Progenitor cell of endocrine pancreas (in vitro differentiated cells): ENCODE measurements at places on chromosomes 2 and 18. TPM values are rescaled to one million over a fixed set of nuclear protein-coding genes. Genes with fewer than 3 reads are reported as not detected.

SLC23A3 gene
- 1.7 and 2.8 TPM in 2 replicates for total RNA-seq

BOLL gene
- 0.22 and 0.51 TPM in 2 replicates for total RNA-seq

KLF7 gene
- total RNA-seq: 26.6 and 27.1 TPM in 2 replicates

GRCh38 chr2:134262684-134263083, 8.8 kb downstream of the MGAT5 start:
- DNase-seq: no peak

- DNase-seq: no peak
Observed at GRCh38 chr18:41324020-41324791, 630.8 kb upstream of the PIK3C3 start.

DNA sequence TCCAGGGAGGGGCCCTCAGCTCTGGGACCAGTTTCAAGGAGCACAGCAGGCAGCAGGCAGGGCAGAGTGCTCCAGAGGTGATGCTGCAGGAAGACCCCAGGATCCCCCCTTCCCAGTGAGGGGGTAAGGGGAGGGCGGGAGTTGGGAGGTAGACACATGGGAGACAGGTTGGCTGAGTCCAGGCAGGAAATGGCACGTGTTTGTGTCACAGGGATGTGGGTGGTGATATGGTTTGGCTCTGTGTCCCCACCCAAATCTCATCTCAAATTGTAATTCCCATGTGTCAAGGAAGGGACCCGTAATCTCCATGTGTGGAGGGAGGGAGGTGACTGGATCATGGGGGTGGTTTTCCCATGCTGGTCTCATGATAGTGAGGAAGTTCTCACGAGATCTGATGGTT, 25.2 kb upstream of the OTOS start:
- DNase-seq: no peak

GRCh38 chr2:11446733-11447248, 19.2 kb downstream of the E2F6 start:
- DNase-seq: peak; percentile 56

- DNase-seq: no peak
Observed at GRCh38 chr2:232816657-232817056, 40.3 kb upstream of the KCNJ13 start.

DNA sequence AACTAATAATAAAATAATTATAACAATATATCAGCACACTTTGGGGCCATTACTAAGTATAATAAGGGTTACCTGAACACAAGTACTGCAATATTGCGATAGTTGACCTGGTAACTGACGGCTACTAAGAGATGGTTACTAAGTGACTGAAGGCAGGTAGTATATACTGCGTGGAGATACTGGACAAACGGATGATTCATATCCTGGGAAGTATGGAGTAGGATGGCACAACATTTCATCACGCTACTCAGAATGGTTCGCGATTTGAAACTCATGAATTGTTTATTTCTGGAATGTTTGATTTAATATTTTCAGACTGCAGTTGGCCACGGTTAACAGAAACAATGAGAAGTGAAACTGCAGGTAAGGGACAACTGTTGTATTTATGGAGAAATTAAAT, 39.5 kb upstream of the FLACC1 start:
- DNase-seq: no peak

GRCh38 chr18:80189531-80189865, 57.8 kb downstream of the PARD6G start:
- DNase-seq: no peak

GRCh38 chr2:216838151-216838550, 21.7 kb downstream of the TNP1 start:
- DNase-seq: no peak

DNA sequence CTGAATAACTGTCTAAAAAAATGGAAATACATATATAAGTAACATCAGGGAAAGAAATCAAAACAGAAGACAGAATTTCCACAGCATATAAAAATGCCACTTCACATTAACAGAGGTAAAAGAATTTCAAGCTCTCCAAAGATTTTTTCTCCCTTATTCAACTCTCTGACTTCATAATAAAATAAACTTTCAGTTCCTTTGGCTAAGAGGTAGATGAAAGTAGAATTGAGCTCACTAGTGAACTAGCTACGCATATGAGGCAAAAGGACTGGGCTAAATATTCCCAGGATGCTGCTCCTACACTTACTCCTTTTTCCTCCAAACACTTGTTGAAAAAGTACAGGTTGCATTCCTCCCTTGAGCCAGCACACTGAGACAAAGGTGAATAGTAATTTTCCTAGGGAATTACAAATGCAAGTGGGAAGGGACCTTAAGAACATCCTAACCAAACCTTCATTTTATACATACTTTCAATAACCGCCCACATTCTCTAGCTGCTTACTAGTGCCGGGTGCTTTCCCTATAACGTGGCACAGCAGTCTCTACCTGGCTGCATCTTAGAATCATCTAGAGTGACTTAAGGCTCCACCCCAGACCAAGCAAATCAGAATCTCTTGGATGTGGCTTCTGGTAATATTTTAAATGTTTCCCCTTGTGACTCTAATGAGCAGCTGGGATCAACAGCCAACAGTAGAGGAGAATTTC, 136.6 kb downstream of the MTCL1 start:
- DNase-seq: no peak

DNA sequence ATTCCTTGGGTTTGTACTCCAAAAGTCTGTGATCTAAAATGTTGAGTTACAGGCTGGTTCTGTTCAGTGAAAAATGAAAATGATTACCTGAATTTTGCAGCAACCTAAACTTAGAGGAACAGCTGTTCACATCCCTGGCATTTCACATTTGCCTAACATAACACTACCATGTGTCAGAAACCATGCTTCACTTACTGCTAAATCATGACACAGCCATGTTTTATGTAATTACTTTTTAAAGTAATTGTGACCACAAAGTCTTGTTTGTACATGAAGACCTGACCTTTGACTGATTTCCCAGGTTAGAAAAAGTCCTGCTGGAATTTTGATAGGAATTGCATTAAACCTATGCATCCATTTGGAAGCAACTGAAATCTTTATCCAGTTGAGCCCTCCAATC, 79.1 kb downstream of the FAM168B start:
- no peak for DNase-seq
